Naive thymus-derived CD8-positive, alpha-beta T cell (primary cell): ENCODE measurements at places on chromosomes 11 and 22. TPM values are rescaled to one million over a fixed set of nuclear protein-coding genes. Genes with fewer than 3 reads are reported as not detected.

- no peak overlapping the region for H3K4me3 ChIP-seq
- H3K4me1 ChIP-seq = peaks cover 9% of the 10 kb centered on the region
- no peak for DNase-seq
Observed at GRCh38 chr22:44693756-44694155, 8.2 kb upstream of the PRR5 start.

GRCh38 chr11:70100791-70101190 lies 22.7 kb downstream of the ANO1 start:
- DNase-seq = no peak
- H3K4me3 ChIP-seq = no peak overlapping the region
- H3K36me3 ChIP-seq = no peaks in the 10 kb centered on the region
- H3K27ac ChIP-seq = no peak overlapping the region

DNA sequence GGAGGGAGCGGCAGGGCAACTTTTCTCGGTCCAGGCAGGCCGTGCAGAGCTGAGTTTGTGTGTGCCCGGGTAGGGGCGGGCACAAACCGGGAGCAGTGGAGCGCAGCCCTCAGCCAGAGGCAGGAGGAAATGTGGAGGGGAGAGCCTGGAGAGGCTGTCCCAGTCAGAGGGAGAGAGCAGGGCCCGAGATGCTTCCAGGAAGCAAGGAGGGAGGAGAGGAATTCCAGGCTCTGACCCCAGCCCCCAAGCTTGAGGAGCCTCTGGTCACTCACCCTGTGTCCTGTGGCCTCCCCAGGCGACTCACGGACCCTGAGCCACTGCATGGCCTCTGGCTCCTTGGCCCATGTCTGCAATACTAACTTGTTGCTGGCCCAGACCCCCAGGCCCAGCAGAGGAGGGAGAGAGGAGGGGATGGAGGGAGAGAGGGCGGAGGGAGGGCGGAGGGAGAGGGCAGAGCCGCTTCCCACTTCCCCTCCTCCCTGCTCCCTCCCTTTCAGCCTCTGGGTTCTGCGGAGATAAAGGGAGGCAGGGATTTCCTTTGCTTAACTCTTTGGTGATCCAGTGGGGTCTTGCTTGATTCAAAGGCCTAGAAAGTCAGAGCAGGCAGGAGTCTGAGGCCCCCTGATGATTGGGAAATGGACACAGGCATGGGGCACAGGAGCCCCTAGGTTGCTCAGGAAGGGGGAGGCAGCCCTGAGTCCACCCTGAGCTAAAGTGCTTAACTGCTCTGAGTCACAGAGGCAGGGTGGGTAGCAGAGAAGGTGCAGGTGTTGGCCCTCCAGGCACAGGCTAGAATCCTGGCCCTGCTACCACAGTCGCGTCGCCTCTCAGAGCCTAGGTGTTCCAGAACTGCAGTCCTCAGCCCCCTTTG lies at the start of gene C1QTNF6:
TSS of gene C1QTNF6 (minus strand) at position 357 of the 871 bp plus-strand sequence. CDS start at position 323, 34 bp downstream.
- no peaks in the 10 kb centered on the region for H3K27me3 ChIP-seq
- peaks cover 67% of the 10 kb centered on the region for H3K4me1 ChIP-seq
- no peaks in the 10 kb centered on the region for H3K36me3 ChIP-seq
- DNase-seq = no peak
- peak within 1 kb of the TSS; percentile 97 for H3K27ac ChIP-seq

GRCh38 chr11:70578831-70579230 lies 180.5 kb downstream of the CTTN start:
- H3K27ac ChIP-seq = no peak overlapping the region
- no peak overlapping the region for H3K4me3 ChIP-seq
- peaks cover 1% of the 10 kb centered on the region for H3K27me3 ChIP-seq

- no peak overlapping the region for H3K4me3 ChIP-seq
- no peak overlapping the region for H3K27ac ChIP-seq
- H3K4me1 ChIP-seq = peaks cover 6% of the 10 kb centered on the region
- peaks cover 3% of the 10 kb centered on the region for H3K27me3 ChIP-seq
- H3K36me3 ChIP-seq = no peaks in the 10 kb centered on the region
Observed at GRCh38 chr11:69001243-69002081, 11.6 kb downstream of the MRGPRF start.

DNA sequence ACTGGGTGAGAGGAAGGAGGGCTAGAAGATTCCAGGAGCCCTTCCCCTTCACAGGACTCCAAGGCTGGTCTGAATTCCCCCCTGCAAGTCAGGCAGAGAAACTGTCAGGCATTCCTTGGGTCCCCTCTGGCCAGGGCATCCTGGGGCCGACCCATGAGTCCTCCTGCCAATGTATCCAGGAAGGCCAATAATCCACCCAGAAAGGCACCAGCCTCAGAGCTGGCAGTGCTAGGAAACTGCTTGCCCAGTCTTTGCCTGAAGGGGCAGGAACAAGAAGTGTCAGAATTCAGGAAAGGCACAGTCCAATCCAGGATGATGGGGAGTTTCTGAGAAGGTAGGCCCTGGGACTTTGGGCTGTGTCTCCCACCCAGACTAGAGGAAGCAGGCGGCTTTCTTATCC lies 41.0 kb downstream of the BUD13 start:
- DNase-seq = no peak
- H3K27me3 ChIP-seq = no peaks in the 10 kb centered on the region
- H3K4me3 ChIP-seq = no peak overlapping the region

DNA sequence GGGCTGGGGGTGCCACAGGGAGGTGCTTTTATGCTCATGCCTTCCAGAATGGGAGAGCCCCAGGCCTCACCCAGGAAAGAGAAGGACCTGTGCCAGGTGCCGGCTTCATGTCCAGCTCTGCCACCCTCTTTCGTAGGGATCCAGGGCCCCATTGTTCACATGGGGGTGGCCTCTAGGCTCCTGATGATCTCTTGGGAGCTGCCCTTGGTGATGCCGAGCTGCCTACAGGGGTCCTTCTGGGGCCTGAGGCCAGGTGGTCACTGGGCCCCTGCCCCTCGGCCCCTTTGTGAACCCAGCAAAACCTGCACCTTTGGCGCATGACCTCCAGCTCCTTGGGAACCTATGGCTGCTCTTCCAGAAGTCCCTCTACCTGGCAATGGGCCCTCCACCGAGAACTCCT lies 41.4 kb upstream of the SMIM38 start:
- no peak overlapping the region for H3K4me3 ChIP-seq
- no peaks in the 10 kb centered on the region for H3K27me3 ChIP-seq
- no peaks in the 10 kb centered on the region for H3K4me1 ChIP-seq
- H3K36me3 ChIP-seq = no peaks in the 10 kb centered on the region
- H3K27ac ChIP-seq = no peak overlapping the region
- DNase-seq = no peak

DNA sequence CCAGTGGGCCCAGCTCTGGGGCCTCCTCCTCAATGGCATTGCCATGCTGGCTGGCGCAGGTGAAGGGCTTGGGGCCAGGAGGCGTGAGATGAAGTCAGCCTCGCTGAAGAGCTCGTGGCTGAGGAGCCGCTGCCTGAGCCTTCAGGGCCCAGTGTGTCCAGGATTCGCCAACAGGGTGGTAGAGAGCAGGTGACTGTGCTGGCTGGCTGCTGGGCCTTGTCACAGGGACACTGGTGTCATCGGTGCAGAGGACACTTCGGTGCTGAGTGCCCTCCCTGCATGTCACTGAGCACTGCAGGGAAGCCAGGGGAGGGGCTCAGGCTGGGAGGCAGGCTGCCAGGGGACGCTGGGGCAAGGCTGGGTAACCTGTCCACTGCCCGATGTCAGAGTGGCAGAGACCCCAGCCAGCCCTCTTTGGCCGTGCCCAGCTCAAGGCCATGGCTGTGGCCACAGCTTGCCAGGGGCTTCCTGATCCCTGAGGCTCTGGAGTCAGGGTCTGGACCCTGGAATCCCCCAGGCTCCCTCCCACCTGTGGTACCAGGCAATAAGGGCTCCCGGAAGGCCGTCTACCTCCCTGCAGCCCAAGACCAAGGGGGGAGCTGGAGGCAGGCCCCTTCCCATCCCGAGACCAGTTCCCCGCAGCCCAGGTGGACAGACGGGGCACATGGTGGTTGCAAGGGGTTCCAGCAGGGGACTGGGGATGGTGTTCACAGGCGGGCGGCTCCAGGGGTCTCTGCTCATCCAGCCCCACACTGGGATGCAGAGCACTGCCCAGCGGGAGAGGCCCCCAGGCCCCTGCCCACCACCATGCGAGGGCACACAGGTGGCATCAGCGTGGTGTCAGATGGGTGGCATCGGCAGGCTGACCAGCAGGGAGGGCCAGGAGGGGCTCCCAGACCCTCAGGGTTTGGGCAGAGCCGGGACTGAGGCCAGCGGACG lies 63.9 kb downstream of the ARFGAP3 start:
- no peaks in the 10 kb centered on the region for H3K27me3 ChIP-seq
- DNase-seq = no peak

GRCh38 chr11:72981971-72982685 lies 160.0 kb downstream of the FCHSD2 start:
- no peak for DNase-seq
- H3K36me3 ChIP-seq = peaks cover 71% of the 10 kb centered on the region
- no peaks in the 10 kb centered on the region for H3K4me1 ChIP-seq
- H3K27ac ChIP-seq = no peak overlapping the region

DNA sequence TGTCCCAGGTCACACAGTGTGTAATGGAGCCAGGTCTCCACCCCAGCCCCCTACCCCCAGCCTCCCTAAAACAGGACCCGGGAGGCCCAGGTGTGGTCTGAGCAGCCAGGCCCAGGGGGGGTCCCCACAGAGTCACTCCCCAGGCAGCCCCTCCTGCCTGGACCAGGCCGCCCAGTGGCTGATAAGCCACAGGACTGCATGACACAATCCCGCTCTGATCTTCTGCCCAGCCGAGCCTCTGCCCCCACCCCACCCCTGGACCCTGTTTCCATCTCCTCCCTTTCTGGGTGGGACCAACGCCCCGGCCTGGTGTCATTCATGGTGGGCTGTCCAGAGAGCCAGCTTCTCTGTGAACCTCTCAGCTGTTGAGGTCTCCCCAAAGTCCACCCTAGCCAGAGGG lies 7.8 kb upstream of the LIF start:
- H3K27me3 ChIP-seq = no peaks in the 10 kb centered on the region
- no peak overlapping the region for H3K27ac ChIP-seq
- DNase-seq = no peak
- H3K4me1 ChIP-seq = peaks cover 4% of the 10 kb centered on the region
- no peak overlapping the region for H3K4me3 ChIP-seq

GRCh38 chr11:35887737-35888136 lies 56.1 kb upstream of the LDLRAD3 start:
- H3K36me3 ChIP-seq = no peaks in the 10 kb centered on the region
- no peak overlapping the region for H3K27ac ChIP-seq
- DNase-seq = no peak
- H3K27me3 ChIP-seq = peaks cover 25% of the 10 kb centered on the region
- no peaks in the 10 kb centered on the region for H3K4me1 ChIP-seq

- H3K4me3 ChIP-seq = no peak overlapping the region
- DNase-seq = no peak
- H3K27ac ChIP-seq = no peak overlapping the region
- no peaks in the 10 kb centered on the region for H3K36me3 ChIP-seq
- peaks cover 40% of the 10 kb centered on the region for H3K4me1 ChIP-seq
Observed at GRCh38 chr11:114084414-114084813, 24.9 kb downstream of the ZBTB16 start.

- H3K36me3 ChIP-seq = peaks cover 1% of the 10 kb centered on the region
- no peaks in the 10 kb centered on the region for H3K4me1 ChIP-seq
Observed at GRCh38 chr11:85596886-85597285, 30.3 kb downstream of the DLG2 start.

DNA sequence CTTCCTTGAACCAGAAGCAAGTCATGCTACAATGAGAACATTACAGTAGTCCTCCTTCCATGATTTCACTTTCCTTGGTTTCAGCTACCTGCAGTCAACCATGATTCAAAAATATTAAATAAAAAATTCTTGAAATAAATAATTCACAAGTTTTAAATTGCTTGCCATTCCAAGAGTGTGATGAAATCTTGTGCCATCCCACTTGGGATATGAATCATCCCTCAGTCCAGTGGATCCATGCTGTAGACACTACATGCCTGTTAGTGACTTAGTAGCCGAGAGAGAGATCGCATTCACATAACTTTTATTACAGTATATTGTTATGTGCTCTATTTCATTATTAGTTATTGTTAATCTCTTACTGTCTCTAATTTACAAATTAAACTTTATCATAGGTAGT lies 6.0 kb downstream of the HOATZ start:
- peaks cover 4% of the 10 kb centered on the region for H3K4me1 ChIP-seq
- no peak overlapping the region for H3K4me3 ChIP-seq
- no peak for DNase-seq
- H3K27ac ChIP-seq = no peak overlapping the region
- H3K27me3 ChIP-seq = peaks cover 2% of the 10 kb centered on the region

DNA sequence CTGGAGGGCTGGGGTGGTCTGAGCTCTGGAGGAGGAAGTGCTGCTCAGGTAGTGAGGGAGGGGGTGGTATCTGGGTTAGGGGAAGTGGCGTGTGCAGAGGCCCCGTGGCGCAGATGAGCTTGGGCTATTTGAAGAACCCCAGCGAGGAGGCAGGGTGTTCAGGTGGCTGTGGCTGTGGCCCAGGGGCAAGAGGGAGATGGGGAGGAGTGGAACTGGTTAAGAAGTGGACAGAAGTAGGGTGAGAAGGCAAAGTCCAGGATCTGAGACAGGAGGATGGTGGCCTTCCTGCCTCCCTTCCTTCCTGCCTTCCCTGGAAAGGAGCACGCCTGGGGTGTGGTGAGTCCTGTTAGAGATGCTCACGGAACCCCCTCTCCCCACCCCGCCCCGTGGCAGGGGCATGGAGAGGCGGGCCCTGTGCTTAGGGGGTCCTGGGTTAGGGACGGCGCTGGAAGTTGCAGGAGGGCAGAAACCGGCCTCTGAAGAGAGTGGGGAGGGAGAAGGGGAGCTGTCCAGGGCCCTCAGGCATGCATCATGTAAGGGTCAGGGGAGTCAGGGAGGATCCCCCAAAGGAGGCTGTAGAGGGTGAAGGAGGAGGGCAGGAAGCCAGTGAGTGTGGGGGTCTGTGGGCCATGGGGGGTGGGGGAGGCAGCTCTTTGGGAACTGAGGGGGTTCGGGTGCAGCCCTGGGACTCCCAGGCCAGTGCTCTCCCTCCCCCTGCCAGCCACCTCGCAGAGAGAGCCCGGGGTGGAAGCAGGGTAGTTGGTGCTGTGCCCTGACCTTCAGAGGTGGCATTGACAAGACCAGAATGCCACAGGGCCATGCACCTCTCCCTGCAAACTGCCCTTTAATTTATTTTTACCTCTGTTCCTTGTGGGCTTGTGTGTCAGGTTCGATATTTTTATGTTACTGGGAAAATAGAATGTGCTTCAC lies 63.7 kb upstream of the PARVG start:
- no peak overlapping the region for H3K4me3 ChIP-seq
- peaks cover 2% of the 10 kb centered on the region for H3K36me3 ChIP-seq
- H3K27ac ChIP-seq = peak overlapping the region; percentile 80
- H3K27me3 ChIP-seq = no peaks in the 10 kb centered on the region
- H3K4me1 ChIP-seq = peaks cover 5% of the 10 kb centered on the region

The DGCR6L gene
- total RNA-seq = 38.9 TPM

The PRR5 gene
- total RNA-seq = 86.3 TPM

The CD3D gene
- 362 TPM for total RNA-seq

The RAB3IL1 gene
- total RNA-seq = 0.23 TPM

The OR4A16 gene
- not detected for total RNA-seq

The USP28 gene
- total RNA-seq = 21.6 TPM

The CRYBA4 gene
- not detected for total RNA-seq

The DESI1 gene
- 29.3 TPM for total RNA-seq

The SHISAL1 gene
- total RNA-seq = not detected

The HORMAD2 gene
- total RNA-seq = not detected

The CFAP300 gene
- not detected for total RNA-seq

The ALDH3B1 gene
- total RNA-seq = 0.39 TPM

The TNRC6B gene
- total RNA-seq = 134 TPM
